ENCODE measurements at places on chromosomes 6 and 20.

- no peak for DNase-seq
These were observed 4.5 kb upstream of the AP5S1 start for GRCh38 chr20:3815703-3816315.

- no peak for DNase-seq
These were observed 566.2 kb upstream of the NOX3 start for GRCh38 chr6:156021746-156022396.

DNA sequence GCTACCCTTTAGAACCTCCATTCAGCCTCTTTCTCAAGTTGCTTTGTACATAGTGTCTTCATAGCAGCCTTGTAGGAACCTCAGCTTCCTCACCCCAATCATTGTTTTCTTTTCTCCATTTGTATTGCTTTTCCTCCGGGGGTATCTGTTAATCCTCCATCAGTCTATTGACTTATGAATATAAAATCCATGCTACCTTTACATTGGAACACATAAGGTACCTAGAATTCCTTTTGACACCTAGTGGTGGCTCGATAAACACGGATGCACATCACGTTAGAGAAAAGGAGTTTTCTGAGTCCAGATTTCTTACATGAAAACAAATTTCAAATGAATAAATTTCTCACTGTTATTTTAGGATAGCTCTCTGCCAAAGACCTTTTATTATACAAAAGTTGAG lies 6.3 kb upstream of the EDN1 start:
- DNase-seq = no peak

GRCh38 chr6:46967826-46968349 lies 46.1 kb upstream of the ADGRF5 start:
- no peak for DNase-seq

All from NCI-H1105 (cell line).